Stimulated activated CD8-positive, alpha-beta memory T cell treated with anti-CD3 and anti-CD28 coated beads, Interleukin-15, amount 100 ng/mL, for 24 hours (primary cell): ENCODE measurements at places on chromosomes 2 and 18.

GRCh38 chr2:83874712-83875430 lies 584.2 kb downstream of the SUCLG1 start:
- no peak for DNase-seq

GRCh38 chr2:164335947-164336346 lies 285.3 kb downstream of the GRB14 start:
- DNase-seq, result no peak

GRCh38 chr2:57448816-57449215 lies 597.8 kb upstream of the VRK2 start:
- DNase-seq, result no peak

DNA sequence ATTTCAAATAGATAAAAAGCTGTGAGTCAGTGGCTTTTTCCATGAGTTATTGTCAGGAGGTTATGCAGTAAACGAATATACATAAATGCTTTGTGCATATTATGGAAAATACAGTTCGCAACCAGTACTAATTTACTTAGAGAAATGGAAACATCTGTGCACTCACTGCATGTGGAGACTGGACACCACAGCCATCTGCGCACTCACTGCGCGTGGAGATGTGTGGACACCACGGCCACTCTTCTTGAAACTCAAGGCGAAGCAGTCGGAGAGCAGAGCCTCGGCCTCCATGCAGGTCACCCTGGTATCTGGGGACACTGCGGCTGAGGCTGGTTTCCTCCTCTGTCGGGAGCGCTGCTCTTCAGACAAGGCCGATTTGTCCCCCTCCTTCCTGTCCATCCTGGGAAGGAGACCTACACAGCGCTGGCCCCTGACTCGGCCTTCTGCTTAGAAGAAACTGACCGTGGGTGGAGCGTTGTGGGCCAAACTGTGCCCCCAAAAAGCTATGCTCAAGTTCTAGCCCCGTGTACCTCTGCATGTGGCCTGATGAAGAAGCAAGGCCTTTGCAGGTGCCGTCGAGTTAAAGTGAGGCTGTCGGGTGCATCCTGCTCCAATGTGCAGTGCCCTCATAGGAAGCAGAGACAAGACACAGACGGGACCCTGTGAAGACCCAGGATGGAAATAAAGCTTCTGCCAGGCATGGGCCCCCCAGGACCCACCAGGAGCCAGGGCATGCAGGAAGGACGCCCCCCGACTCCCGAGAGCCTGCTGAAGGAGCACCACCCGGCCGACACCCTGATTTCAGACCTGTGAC lies 88.0 kb downstream of the TPO start:
- DNase-seq, result no peak

DNA sequence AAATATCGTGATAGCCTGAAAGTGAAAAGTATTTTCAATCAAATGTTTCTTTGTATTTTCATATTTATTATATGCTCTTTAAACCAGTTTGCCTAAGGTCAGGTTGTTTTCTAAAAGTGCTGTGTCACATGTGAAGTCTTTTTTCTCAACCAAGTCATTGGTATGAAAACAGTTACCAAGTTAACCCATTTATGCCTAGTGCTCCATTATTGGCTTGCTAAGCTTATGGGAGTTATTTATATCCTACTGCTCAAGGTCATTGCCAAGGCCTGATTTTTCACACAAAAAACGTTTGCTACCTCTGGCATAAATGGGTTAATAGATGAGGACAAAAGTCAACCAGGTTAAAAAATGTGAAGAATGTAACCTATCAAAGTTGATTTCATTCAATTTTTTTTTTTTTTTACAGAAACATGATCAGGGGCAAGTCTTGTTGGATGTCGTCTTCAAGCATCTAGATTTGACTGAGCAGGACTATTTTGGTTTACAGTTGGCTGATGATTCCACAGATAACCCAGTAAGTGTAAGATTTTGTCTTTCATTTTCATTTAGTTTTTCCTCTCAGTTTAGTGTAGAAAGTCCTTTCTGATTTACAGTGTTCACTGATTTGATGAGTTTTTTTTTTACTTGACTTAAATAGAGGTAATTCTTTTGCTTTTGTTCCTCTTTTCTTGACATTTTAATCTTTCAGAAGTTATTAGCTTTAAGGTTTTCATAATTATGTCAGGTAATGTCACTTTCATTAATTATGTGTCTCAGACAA lies 102.6 kb downstream of the PTPN4 start:
- no peak for DNase-seq

DNA sequence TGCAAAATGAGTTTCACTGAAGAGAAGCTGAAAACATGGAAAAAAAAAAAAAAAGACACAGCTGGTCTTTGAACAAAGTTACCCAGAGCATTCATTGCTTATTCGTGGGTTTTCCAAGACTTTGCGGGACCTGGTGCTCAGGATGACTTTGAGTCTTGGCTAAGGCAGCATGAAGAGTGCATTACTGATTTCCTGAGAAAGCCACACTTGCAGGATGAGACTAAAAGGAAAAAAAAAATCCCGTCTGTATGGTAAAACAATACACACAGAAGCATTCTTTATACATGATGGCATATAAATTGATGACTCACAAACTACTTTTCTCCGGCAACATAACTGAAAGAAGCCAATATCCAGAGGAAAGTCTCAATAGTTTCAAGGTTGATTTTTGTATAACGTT lies 195.4 kb downstream of the SPP2 start:
- DNase-seq, result no peak

- no peak for DNase-seq
Observed at GRCh38 chr2:70479816-70480215, 73.8 kb downstream of the TGFA start.

- DNase-seq, result no peak
Observed at GRCh38 chr2:139122711-139123158, 342.5 kb upstream of the NXPH2 start.

DNA sequence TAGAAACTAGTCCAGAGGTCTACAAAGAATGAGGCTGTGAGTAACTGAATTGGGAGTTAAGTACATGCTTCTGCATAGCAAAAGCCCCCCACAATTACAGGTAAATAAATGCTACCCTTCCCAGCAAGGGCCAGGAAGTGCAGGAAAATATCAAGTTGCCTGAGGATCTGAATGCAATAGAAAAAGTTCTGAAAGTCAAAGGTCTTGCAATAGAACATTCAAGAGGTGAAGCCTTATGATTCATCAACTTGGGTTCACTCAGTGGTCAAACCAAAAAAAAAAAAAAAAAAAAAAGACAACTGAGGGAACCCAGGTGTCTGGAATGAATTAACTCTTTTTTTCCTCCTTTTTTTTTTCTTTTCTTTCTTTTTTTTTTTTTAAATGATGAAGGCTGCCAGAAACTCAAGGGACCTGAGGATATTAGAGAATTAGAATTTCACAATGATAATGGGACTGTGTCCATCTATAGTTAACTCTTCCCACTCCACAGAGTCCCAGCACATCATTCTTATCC lies 42.9 kb upstream of the RFX8 start:
- no peak for DNase-seq

- DNase-seq, result no peak
Observed at GRCh38 chr2:148666555-148666954, 22.0 kb downstream of the EPC2 start.

GRCh38 chr18:75090336-75090735 lies 118.6 kb downstream of the PTGR3 start:
- DNase-seq, result no peak

DNA sequence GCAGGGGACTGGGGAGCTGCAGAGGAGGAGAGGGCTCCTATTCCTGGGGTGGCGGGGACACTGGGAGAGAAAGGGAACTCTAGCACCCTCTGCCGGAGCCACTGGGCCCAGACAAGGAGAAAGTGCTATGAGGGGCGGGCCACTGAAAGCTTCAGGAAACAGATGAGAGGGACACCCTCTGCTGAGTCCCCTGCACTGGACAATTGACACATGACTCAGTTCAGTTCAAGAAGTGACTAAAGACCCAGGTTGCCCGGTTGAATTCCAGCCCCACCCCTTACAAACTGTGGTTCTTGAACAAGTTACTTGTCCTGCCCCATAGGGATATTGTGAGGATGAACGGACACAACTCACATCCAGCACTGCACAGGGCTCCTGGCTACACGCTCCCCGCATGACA lies 5.0 kb downstream of the RUFY4 start:
- no peak for DNase-seq

GRCh38 chr2:70828914-70829824 lies 6.4 kb downstream of the CD207 start:
- no peak for DNase-seq

GRCh38 chr2:905091-905832 lies 45.4 kb upstream of the SNTG2 start:
- DNase-seq, result no peak

GRCh38 chr2:38010995-38011394 lies 65.0 kb downstream of the CYP1B1 start:
- DNase-seq, result no peak

DNA sequence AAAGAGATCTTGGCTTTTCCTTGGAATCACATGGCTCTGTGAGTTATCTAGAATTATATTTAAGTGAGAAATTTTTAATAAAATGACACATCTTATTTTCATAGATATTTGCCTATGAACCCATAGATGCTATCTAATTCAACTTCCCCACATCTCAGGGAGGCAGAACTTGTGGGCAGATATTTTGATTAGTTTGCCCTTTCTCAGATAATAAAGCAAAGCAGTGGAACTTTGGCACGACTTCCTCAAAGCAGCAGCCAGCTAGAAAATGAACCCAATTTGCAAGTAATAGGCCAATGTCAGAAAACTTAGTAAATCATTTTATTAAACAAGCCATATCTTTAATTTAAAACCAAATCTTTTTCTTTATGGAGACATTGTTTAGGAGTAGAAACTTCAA lies 32.7 kb downstream of the RAB27B start:
- DNase-seq, result no peak

GRCh38 chr2:199797431-199798403 lies 53.3 kb downstream of the FTCDNL1 start:
- DNase-seq, result no peak

DNA sequence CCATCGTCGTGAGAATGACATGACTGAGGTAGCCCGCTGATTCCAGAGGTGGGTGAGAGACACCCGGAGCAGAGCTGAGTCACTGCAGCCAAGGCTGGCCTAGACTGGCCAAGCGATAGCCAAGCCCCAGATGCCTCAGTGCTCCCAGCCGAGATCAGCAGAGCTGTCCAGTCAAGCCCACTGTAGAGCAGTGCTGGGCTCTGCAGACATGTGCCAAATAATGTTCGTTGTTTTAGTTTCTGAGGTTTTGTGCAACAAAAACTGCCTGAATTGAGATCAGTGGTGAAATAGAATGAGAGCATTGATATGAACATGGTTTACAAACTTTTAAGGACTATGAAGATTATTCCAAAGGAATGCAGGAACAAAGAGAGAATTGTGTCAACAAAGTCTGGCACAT lies 42.1 kb downstream of the INSIG2 start:
- no peak for DNase-seq

- DNase-seq, result no peak
Observed at GRCh38 chr2:104733226-104733943, 120.5 kb upstream of the POU3F3 start.

DNA sequence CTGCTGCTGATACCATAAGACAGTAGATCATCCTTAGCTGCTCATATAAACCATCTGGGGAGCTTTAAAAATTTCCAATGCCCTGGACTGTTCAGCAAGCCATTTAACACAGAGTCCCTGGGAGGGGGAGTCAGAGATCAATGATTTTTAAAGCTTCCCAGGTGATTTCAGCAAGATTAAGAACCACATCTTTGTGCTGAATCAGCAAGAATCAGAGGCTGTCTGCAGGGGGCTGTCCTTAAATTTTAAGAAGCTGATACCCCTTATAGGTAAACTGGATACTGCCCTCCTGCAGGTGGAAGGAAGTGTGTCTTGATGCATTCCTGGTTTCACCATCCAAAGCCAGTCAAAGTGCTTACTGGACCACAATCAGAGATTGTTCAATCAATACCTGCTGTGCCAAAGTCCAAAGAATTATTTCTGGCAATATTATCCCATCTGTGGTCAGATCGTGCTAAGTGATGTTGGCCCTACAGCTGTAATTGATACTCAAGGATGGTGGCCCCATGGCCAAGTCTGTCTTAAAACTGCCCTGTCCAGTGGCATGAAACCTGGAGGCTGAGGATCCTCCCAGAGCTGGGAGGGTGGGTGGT lies 72.2 kb downstream of the BCL2L11 start:
- DNase-seq, result no peak

- no peak for DNase-seq
Observed at GRCh38 chr2:147149575-147150240, 695.1 kb upstream of the ACVR2A start.

GRCh38 chr18:3451183-3451988 lies 1.4 kb downstream of the TGIF1 start:
- peak; percentile 63 for DNase-seq

DNA sequence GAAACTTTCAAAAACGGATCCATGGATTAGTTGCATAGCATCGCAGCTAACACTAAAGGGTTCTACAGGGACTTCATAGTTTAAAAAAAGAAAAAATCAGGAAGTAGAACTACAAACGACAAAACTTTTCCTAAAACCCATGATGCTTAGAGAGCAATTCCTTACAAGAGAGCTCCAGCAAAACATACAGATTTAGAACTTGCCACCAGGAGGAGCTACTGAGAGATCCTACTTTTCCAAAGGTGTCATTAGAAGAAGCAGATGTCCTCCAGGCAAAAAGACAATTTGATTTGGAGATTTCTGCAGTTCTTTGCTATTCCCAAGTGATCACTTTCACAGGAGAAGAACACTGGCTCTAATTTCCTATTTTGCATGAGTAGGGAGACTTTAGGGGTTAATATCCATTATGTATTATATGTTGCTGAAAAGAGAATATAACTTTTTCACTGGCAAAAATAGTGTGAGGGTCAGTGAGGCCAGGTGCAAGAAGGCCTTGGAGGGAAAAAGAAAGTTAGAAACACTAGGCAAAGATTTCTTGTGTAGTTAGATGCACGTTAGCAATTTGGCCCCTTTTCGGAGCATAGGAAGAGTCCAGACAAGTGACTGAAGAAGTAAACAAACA lies 436.2 kb downstream of the SUCLG1 start:
- DNase-seq, result no peak

GRCh38 chr2:118803012-118803411 lies 44.4 kb downstream of the EN1 start:
- DNase-seq, result no peak

DNA sequence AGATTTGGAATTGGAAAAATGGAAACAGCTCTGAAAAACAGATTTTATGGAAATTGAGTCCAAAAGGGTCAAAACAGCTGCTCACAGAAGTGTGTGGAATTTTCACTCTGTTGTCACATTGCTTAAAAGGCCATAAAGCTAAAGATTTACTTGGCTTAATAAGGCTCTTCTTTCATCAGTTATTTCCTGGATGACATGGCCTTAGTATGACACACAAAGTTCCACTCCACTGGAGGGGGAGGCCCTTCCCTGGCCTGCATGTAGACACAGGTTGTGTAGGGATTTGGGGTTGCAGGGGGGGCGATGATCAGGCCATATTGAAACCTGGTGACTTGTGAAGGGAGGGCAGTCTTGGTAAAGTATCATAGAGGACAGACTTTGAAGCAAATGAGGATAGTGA lies 34.0 kb downstream of the TMEM185B start:
- DNase-seq, result no peak
